ENCODE measurements at places on chromosomes 5 and 9.

GRCh38 chr5:82422751-82423181 is 144.6 kb upstream of the RPS23 start:
- no peak for ATAC-seq

DNA sequence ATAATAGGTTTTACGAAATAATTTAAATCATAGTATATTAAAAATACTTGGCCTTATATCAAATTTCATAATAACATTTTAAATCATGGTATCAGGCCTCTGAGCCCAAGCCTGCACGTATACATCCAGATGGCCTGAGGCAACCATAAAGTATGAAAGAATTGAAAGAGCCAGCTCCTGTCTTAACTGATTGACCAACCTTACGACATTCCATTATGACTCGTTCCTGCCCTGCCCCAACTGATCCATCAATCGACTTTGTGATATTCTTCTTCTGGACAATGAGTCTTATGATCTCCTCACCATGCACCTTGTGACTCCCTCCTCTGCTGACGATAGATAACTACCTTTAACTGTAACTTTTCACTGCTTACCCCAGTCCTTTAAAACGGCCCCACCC is 545.0 kb downstream of the MTRR start:
- ATAC-seq: no peak

DNA sequence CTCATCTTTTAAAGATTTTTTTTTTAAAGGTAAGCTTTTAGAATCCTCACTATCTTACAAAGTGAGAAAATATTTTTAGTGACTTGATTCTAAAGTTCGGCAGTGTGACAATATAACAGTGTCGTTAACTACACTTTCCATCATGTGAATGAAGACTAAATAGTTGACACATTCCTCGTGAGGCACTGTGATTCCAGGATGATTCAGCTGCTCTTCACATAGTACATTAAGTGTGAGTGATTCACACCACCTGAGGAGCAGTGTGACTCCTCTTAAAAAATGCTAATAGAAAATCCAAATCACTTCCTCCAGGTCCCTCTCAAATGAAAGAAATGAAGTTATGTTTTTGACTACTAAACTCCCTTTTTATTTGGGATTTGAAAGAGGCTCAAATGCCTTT is 589.5 kb downstream of the GABRG2 start:
- no peak for ATAC-seq

DNA sequence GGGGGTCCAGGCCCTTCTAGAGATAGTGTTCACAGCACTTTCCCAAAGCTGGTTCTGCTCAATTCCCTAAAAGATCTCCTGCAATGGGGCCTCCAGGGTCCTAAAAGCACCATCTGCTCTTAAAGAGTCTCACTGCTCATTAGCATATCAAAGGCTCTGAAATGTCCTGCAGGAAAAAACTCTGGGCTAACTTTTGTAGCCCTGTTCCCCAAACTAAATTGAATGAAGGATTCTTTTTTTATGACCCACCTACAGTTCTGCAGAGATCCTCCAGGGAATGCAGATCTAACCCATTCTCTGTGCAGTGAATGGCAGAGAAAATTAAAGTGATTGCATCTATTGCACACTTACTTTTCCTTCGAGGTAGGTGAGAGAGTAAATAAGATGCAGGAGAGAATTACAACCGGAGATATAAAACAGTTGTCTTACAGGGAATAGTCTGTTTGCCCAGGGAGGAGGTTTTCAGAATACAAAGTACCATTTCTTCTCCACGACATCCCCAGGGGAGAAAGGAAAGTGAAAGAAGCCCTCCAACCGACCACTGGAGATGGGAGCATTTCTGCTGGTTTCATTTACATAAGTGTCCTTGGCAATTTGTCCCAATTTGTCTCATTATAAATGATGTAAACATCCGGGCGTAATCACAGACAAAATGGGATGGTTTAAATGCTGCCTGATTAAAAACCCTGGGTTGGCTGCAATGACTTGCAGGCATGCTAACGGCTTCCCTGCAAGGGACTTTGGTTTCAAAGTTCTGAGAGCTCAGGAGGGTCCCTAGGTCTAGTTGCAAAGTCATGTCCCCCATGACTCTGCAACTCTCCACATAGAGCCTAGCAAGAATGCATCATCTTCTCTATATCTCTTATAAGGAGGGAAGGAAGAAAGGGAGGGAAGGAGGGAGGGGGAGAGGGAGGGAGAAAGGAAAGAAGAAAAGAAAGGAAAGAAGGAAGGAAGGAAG is 114.0 kb downstream of the KCNIP1 start:
- no peak for ATAC-seq

GRCh38 chr9:34139477-34140146 is 13.1 kb upstream of the DCAF12 start:
- no peak for ATAC-seq

DNA sequence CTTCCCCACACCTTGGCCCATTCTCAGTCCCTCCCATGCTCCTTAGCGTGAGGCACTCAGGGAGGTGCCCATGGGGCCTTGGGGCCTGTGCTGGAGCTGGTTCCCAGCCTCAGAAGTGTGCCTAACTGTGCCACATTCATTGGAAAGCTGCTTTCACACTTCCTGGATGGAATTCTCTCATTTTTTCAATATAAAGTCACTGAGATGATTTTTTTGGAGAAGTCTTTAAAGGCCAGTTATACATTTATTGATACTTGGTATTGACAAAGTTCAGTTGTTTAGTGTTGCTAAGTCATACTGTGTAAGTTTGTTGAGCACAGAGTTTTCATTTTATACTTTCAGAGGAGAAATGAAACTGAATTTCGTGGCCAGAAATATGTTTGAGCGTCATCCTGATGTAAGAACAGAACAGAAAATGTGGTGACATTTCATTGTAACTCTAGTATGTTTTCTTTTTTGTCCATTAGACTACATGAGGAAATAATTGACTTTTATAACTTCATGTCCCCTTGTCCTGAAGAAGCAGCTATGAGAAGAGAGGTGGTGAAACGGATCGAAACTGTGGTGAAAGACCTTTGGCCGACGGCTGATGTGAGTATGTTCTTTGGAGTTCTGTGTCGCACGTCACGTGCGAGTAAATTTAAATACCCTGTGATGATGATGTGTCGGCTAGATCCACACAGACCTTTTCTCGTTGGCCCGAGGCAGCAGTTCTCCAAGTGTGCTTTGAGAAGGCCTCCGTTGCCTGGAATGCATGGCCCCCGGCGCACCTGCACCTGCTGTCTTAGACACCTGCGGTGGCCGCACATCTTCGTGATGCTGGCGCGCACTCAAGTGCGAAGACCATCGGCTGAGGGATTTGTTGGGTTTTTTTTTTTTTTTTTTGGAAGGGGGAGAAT is 24.1 kb downstream of the TENT4A start:
- peak; percentile 82 for ATAC-seq

DNA sequence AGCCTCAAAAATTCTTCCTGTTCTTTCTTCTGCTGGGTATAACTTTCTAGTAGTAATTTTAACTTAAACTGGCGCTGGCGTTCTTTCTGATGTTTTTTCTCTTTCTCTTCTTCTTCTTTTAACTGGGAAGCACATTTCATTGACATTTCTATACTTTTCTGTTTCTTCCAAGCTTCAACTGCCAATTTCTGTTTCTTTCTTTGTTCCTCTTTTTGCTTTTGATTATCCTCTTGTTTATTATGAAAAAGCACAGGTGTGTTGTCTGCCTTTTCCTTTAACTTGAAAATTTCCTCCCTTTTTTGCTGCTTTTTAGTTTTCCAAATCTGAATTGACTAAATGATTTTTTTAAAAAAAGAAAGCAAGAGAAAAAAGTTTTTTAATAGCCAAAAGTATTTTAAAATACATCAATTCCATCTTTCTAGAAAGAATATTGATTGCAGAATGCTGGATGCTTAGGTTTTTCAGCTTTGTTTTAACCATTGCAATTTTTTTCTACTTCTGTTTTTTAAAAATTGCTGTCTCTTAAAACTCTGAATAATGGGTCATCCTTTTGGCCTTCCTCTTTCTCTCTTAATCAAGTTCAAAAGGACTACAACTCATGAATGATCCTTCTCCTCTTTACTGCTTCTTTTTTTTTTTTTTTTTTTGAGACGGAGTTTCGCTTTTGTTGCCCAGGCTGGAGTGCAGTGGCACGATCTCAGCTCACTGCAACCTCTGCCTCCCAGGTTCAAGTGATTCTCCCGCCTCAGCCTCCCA is 8.8 kb upstream of the PGGT1B start:
- no peak for ATAC-seq

DNA sequence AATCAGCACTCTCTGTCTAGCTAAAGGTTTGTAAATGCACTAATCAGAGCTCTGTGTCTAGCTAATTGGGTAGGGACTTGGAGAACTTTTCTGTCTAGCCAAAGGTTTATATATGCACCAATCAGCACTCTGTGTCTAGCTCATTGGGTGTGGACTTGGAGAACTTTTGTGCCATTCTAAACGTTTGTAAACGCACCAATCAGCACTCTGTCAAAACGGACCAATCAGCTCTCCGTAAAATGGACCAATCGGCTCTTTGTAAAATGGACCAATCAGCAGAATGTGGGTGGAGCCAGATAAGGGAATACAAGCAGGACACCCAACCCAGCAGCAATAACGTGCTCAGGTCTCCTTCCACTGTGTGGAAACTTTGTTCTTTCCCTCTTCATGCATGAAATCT is 298.6 kb upstream of the PTPRD start:
- no peak for ATAC-seq

DNA sequence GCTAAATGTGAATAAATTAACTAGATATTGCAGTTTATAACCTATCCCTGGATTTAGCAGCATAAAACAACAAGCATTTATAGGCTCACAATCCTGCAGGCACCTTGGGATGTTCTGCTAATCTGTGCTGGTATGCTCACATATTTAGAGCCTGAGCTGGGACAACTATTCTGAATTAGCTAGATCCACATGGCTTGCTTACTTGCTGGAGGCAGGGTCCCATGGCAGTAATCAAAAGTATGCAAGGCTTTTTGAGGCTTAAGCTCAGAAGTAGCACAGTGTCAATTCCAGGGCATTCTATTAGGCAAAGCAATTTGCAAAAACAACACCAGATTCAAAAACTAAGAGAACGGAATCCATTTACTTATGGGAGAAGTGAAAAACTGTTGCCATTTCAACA is 745.0 kb upstream of the ACO1 start:
- no peak for ATAC-seq

DNA sequence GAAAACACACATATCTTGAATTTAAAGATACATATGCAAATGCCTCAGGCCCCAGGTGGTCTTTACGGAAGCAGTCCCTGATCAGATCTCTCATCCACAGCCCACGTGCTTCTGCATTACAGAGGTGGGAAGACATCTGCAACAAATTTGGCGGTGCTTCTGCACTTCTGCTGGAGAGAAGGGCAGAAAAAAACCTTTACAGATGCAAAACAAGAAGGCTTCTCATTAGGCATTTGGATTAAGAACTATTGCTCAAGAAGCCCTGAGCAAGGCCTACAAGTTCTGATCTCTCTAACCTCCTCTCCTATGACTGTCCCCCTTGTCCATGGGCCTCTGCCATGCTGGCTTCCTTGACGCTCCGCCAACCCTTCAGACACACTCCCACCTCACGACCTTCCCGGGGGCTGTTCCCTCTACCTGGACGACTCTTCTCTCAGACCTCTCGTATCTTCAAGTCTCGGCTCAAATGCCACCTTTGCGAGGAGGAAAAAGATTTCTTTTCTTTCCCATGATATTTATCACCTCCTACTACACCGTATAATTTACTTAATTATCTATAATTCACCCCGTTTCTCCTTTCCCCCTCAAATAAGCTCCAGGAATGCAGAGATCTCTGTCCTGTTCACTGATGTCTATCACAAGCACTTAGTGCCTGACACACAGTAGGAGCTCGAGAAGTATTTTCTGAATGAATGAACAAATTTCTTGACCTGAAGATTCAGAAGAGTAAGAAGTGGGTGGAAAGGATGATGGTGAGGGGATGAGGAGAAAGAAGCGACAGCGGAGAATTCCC is 1.1 kb downstream of the MTMR12 start:
- ATAC-seq: no peak

Measured in activated CD4-positive, CD25-positive, alpha-beta regulatory T cell treated with anti-CD3 and anti-CD28 coated beads, Interleukin-2, amount 50 U/mL, for 24 hours (primary cell).